CD4-positive, alpha-beta memory T cell (primary cell): ENCODE measurements at places on chromosomes 13 and 19. TPM values are rescaled to one million over a fixed set of nuclear protein-coding genes. Genes with fewer than 3 reads are reported as not detected.

DCLK1 gene
- not detected for polyA plus RNA-seq

ZNF554 gene
- 0.72 TPM for polyA plus RNA-seq

C5AR1 gene
- polyA plus RNA-seq, result not detected

RASIP1 gene
- 0.25 TPM for polyA plus RNA-seq

AMH gene
- polyA plus RNA-seq, result not detected

VSIG10L gene
- polyA plus RNA-seq, result 0.17 TPM

ADGRE2 gene
- polyA plus RNA-seq, result 0.26 TPM

ZC3H13 gene
- 10.8 TPM for polyA plus RNA-seq

SCGB2B2 gene
- polyA plus RNA-seq, result not detected

ITGBL1 gene
- polyA plus RNA-seq, result not detected

DENND1C gene
- 39.6 TPM for polyA plus RNA-seq

THSD1 gene
- not detected for polyA plus RNA-seq

DNA sequence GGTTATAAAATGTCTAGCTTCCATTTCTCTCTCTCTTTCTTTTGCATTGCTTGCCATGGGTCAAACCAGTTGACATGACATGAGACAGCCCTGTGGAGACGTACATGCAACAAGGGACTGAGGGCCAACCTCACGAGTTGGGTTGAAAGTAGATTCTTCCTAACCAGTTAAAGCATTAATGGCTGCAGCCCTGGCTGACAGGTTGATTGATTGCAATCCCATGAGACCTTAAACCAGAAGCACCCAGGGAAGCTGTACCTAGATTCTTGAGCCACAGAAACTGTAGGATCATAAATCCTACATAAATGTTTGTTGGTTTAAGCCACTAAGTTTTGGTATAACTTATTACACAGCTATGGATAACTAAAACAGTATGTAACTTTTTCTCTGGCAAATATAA, 373.8 kb downstream of the DACH1 start:
- no peak for DNase-seq

GRCh38 chr19:47469363-47469700, 2.4 kb downstream of the SLC8A2 start:
- DNase-seq, result no peak

GRCh38 chr13:97574926-97575325, 141.0 kb downstream of the RAP2A start:
- DNase-seq, result no peak

DNA sequence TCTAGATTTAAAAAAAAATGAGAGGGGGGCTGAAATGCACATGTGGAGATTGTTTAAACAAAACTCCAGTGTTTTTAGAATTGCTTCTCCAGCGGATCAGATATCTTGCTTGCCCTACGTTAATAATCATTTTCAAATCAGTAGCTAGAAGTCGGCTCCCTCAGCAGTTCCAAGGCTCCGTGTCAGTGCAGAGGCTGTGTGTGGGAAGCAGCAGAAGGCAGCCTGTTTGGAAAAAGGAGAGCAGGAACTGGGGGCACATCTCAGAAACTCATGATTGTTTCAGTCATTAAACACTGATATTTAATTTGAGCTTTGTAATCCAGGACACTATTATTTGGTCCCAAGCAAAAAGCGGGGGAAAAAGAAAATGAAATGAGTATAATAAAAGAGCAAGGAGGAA, 50.9 kb downstream of the SOX21 start:
- no peak for DNase-seq

- DNase-seq, result no peak
Observed at GRCh38 chr19:7739801-7740681, 7.3 kb downstream of the CD209 start.

GRCh38 chr13:28136916-28137315, 1.4 kb upstream of the PAN3 start:
- DNase-seq, result no peak

DNA sequence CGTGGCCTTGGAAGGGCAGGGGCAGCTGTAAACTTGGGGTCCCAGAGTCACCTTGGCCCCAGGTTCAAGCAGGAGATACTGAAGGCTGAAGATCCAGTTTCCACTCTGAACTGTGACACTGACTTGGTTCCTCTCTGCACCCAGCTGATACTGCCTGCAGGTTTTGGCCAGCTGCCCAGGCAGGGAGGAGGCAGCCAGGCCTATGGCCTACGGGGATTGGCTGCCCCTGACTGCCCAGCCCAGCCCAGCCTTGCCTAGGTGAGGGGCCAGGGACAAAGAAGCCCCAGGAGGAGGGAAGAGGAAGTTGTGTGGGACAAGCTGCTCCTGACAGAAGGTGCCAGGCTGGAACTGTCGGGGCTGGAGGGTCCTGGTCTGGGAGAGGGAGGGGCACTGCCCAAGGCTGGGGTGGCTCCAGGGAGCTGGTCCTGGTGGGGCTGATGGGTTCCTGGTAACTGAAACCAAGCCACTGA, 51.7 kb upstream of the CYP4F8 start:
- no peak for DNase-seq

DNA sequence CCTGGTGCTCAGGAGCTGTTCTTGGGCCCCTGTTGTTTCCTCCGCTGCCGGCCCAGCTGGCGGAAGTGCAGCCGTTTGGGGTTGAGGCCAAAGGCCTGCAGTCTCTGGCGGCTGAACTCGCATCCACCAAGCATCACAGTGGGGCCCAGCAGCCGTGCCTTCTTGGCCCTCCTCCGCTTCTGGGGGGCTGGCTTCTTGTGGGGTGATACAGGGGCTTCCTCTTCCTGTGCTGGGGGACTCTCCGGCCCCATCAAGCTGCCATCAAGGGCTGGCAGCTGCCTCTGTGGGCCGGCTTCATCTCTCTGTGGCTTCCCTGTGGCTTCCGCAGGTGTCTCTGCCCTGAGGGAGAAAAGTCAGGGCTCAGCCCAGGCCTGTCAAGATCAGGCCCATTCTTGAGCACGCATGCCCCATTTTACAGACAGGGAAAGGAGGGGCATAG, 10.3 kb downstream of the ATG4D start:
- DNase-seq, result peak; percentile 68

DNA sequence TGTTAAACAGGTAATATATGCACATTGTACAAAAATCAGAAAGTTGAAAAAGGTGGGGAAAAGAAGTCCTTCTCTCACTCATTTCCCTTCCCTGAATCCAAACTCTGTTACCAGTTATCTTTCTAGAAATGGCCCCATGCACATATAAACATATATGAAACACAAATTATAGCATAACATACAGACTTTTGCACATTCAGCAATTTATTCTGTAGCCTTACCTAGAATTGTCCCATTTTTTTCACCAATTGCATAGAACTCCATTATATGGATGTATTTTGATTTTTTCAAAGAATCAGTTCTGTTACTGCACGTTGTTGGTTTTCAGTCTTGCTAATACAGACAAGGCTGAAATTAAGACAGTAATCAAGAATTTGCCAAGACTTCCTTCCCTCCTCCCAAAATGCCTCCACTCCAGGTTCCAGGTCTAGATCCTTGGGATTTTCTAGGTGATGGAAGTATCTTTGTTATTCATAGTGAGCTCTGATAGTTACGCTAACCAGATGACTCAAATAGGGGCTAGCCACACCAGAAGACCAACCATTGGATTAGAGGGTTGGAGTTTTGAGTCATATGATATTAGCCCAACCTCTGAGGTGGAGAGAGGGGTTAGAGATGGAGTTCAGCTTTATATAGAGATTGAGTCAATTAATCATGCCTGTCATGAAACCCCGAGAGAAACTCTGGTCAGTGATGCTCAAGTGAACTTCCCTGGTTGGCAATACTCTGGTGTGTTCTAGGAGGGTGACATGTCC, 30.7 kb downstream of the GPR180 start:
- no peak for DNase-seq

GRCh38 chr13:92573467-92574057, 653.0 kb upstream of the GPC6 start:
- DNase-seq, result no peak

DNA sequence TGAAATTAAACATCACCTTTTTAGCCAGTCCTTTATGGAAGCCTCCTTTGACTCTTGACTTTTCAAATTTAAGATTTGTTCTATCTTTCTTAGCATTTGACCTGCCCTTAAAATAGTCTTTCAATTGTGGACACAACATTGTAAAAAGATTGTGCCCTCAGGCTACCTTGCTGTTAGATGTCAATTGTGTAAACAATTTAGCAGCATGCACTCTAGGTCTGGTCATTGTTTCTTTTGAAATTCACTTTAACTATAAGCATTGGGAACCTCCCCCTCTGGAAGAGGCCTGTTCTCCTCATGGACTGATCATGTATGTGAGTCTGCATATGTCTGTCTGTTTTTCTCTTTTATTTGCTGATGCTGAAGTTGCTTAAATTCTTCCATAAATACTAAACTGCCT, 31.5 kb upstream of the PABPC3 start:
- DNase-seq, result no peak

- no peak for DNase-seq
Observed at GRCh38 chr19:1424192-1424955, 13.8 kb upstream of the RPS15 start.

DNA sequence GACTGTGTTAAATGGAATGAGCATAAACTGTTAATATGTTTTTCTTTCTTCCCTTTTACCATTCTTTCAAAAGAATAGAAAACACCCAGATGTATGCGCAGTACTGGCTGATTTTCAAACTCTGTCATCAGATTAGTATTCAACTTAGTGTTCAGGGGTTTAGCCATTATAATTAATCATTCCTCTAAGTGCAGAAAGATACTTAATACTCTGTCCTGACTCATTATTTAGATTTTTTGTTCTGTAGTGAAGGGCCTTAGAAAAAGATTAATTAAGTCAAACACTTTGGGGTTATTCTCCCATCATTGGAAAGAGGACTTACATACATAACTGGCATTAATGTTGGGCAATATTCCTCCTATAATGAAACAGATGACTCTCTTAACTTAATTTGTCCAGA, 1316.7 kb upstream of the SLC10A2 start:
- no peak for DNase-seq

DNA sequence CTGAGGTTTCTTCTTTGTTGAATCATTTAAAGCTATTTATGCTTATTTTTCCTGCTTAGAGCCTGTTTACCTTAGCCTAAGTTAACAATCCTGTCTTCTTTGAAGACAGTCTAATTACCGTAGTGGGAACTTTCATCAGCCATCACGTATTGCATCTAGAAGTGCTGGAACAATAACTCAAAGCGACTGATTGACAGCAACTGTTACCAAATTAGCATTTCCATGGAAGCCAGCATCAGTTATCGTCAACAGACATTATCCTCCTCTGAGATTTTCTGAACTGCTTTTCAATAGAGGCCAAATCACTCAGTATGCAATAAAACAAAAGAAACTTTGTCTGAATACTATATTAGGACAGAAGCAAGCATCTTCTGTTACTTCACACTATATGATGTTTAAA, 433.3 kb upstream of the SLITRK1 start:
- DNase-seq, result no peak

DNA sequence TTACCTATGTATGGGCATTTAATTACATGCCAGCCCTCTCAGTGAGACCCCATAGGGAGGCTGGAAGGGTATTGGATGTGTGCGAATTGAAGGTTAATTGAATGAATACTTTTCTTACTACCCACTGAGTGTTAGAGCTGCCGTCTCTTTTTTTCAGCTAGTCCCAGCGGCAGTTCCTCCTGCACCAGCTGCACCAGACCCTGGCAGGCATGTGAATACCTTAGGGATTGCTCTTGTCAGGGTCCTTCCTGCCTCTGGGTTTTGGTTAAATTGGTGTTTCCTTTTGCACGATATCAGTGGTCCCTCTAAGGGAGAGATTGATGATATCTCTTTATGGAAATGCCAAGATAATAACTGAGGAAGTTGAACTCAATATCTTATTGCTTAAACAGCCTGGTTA, 9.8 kb upstream of the CXCL17 start:
- DNase-seq, result no peak

GRCh38 chr19:12596485-12596884, 14.1 kb downstream of the ZNF490 start:
- DNase-seq, result no peak

GRCh38 chr19:48780631-48781391, 25.5 kb downstream of the FGF21 start:
- no peak for DNase-seq

DNA sequence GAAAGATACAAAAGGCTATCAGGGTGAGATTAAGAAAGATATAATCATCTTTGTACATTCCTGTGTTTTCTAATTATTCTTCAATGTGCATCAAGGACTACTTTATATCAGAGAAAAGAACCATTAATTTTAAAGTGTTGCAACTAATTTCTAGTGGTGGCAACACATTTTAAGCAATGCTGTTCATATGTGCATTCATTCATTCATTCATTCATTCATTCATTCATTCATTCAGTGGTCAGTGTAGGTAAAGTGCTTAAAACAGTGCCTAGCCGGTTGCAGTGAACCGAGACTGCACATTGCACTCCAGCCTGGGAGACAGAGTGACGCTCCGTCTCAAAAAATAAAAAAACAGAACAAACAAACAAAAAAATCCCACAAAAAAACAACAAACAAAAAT, 155.7 kb upstream of the ZNF536 start:
- no peak for DNase-seq

GRCh38 chr13:42559057-42559456, 14.9 kb upstream of the TNFSF11 start:
- DNase-seq, result no peak

- DNase-seq, result peak; percentile 78
Observed at GRCh38 chr19:7925171-7925851, 624 bp downstream of the CTXN1 start.

DNA sequence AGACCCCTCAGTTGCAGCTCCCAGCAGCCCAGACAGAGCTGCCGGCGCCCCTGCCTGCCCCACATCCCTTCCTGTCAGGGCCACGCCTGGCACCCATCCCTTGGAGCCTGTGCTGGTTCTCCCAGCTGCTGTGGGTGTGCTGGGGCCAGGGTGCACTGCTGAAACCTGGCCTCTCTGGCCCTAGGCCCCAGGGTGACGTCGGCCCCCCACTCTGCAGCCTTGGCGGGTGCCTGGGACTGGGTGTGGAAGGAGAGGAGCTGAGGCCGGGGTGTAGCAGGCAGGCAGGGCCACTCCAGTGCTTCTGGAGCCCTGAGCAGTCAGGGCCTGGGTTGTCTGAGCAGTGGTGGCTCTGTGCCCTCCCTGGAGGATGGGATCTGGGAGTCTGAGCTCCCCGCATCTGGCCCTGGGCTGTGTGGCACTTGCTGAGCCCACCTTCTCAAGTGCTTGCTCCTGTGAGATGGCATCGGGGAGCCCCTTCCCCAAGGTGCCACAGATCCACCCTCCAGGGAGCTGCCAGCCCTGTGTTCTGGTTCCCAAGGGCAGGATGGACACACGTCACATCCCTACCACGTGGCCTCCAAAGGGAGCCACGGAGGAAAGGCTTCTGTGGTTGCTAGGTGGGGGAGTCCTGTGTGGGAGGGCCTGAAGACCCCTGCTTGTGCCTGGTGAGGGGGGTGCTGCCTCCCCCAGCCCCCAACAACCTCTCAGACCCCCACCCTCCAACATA, 5.2 kb downstream of the PLEKHJ1 start:
- DNase-seq, result no peak
